ENCODE measurements at places on chromosomes 2 and 18.

GRCh38 chr2:71742953-71743601 lies 289.7 kb downstream of the DYSF start:
- peak; percentile 84 for DNase-seq

GRCh38 chr2:63764630-63765029 lies 77.1 kb upstream of the UGP2 start:
- no peak for DNase-seq

- DNase-seq: no peak
These were observed 65.8 kb downstream of the INO80D start for GRCh38 chr2:206020171-206020570.

- peak; percentile 76 for DNase-seq
These were observed 8.6 kb downstream of the XRCC5 start for GRCh38 chr2:216117561-216118340.

Measured in HCEC 1CT (cell line).